ENCODE measurements at places on chromosomes 16 and 17.

DNA sequence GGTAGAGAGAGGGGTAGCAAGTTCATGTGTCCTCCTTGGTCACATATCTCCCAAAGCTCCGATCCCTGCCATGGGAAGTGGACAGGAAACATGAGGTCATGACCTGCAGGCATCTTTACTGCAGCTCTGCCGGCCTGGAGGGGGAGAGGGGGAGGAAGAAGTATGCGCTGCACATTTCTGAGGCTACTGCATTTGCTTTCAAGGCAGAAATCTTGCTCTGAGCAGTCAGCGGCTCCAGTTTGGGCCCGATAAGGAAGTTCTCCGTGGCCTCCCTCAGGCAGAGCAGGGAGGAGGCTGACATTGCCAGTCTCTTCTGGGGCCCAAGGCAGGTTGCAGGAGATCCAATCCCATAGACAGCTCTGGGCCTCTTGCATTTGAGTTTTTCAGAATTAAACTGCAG is 1.5 kb upstream of the NHERF1 start:
- DNase-seq = no peak

GRCh38 chr16:31875928-31876547 is 2.4 kb downstream of the ZNF267 start:
- no peak for DNase-seq

GRCh38 chr16:15398618-15399316 is 3.2 kb downstream of the MPV17L start:
- DNase-seq = no peak

DNA sequence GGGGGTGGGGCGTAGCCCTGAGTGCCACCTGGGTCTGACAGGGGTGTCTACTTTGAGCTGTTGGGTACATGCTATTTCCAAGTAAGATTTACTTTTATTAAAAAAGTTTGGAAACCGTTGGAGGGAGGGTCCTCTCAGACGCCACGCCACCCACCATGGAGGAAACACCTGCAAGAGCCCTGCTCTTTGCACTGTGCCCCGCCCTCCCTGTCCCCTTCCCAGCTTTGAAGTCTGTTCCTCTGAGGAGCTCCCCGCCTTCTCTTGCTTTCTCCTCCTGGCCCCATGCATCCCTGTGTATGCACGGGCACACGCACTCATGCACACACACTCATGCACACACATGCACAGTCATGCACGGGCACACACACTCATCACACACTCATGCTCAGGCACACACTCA is 15.5 kb downstream of the ADGRG1 start:
- no peak for DNase-seq

GRCh38 chr16:20735490-20735889 is 6.1 kb downstream of the THUMPD1 start:
- no peak for DNase-seq

GRCh38 chr17:78343187-78343542 is 16.7 kb downstream of the SOCS3 start:
- DNase-seq = no peak

- DNase-seq = no peak
These were observed 65.6 kb downstream of the PRKCB start for GRCh38 chr16:23901178-23902033.

- no peak for DNase-seq
These were observed 2.7 kb upstream of the CTRB1 start for GRCh38 chr16:75216127-75216526.

DNA sequence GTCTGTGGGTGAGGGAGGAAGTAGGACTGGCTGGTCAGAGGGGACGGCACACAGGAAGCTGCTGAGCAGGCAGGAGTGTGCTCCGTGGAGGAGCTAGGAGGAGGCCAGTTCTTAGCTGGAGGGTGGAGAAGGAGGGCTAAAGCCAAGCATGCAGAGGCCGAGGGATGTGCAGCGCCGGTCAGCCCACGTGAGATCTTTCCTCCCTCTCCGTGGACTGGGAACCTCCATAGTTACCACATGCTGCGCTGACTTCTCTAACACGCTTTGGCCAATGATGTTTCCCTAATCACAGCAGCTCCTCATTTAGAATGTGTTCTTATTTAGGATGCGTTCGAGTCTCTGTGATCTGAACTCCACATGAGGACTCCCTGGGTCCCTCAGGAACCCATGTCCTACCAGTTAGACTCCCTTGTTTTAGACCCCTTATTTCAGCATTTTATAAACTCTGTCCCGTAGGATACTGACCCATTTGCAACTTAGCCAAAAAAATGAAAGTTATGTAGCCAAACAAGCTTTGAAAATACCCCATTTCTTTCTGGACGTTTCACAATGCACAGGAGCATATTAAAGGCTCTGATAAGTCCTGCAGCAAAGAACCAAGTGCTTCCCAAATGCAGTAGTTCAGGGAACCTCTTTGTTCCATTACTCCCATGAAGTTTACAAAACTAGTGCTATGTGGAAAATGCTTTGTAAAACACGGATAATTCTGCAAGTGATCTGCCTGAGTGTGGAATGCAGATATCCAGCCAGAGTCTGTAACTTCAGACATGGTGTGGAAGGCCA is 51.4 kb downstream of the IRF8 start:
- no peak for DNase-seq

- no peak for DNase-seq
These were observed 9.6 kb downstream of the SCN4A start for GRCh38 chr17:63963123-63963522.

DNA sequence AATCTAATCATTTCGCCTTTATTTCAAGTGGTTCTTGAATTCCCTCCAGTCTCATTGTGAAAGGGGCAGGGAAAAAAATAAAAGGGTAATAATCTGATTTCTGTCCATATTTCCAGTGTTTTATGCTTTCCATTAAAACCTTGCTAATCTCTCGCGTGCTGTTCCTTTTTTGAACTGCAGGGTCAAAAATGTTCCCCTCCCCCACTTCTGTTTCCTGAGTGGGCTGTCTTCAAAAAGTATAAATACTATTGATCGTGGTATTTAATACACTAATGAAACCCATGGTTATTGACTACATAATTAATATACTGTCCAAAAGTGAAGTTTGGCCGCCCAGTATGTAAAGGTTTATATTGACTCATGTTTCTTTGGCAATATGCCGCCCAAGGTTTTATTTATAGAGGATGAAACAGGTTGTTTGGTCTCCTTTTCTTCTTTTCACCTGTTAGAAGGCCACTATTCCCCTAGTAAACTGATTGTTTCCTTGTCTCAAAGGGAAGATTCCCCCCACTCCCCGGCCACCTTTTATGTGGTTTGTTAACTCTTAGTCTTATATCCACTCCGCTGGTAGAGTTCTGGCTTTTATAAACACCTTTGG is 69.7 kb downstream of the RPA1 start:
- DNase-seq = no peak

DNA sequence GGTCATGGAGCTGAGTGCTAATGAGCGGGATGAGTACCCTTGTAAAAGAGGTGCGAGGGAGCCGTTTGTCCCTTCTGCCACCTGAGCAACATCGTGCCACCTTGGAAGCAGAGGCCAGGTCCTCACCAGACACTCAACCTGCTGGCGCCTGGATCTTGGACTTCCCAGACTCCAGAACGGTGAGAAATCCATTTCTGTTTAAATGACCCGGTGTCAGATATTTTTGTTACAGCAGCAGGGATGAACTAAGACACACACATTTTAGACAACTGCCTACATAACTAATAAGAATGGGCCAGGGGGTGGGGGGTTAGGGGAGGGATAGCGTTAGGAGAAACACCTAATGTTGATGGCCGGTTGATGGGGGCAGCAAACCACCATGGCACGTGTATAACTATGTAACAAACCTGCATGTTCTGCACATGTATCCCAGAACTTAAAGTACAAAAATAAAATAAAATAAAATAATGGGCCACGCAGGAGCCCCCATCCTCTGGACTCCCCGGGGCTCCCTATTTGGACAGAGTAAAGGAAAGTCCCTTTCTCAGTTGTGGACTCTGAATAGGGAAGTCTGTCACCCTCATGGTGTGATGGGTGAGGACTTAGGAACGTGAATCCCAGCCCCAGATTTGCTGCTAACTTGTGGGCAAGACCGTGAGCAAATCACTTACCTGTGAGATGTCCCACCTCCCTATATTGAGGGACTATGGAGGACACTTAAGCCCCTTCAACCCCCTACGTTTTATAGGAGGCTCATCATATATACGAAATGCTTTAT is 60.6 kb upstream of the DNAH17 start:
- DNase-seq = no peak

DNA sequence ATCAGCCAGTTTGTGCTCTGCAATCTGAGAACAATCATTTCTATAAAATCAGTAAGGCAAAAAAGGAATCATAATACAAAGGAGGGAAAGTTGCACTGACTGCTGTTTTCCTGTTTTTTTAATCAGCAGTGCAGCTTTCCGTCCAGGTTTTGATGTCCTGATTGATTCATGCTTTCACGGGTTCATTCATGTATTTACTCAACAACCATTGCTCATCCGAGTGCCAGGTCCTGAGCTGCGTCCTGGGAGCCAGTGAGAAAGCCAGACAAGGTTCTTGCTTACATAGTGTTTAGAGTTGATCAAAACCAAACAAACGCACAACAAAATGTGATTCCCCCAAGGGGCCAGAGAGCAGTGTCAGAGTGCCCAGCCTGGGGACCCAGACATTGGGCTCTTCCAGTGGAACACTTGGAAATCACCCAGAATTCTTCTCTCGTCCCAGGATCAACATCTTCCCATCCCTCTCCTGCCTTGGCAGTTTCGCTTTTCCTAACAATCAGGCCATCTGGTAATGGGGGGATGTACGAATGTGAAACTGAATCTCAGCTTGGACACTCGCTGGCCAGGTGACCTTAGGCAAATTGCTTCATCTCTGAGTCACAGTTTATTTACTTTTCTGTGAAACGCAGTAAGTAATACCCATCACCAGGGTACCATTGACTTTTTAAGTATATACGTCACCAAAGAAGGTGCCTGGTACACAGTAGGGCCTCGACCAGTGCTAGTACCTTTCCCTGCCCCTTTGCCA is 13.3 kb upstream of the C1QL1 start:
- DNase-seq = no peak

GRCh38 chr16:54577651-54578128 is 291.1 kb upstream of the IRX3 start:
- DNase-seq = no peak

DNA sequence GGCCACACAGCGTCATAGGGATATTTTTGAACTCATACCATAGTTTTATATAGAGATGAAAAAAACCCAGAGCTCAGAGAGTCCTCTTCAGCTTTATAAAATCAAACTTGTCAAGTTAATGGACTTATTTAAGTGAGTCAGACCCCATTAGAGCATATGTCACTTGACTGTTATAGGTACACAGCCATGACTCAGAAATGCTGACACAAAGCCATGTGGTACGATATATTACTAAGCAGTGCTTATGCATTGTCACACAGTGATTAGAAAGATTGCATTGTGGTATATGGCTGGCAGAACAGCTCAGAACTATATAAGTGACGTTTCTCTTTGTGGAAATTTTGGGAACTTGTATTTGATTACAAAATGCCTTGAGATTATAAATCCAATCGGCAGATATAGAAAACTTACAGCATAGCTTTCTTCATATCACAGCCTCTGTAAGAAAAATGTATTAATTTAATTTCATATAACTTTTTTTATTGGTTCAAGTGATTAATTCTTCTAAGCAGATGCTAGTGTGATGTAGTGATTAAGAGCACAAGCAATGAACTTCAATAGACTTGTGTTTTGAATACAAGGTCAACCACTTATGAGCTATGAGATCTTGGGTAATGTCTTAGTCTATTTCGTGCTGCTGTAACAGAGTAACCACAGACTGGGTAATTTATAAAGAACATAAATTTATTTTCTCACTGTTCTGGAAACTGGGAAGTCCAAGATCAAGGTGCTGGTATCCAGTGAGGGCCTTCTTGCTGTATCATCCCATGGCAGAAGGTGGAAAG is 25.8 kb upstream of the GINS3 start:
- DNase-seq = peak; percentile 49

DNA sequence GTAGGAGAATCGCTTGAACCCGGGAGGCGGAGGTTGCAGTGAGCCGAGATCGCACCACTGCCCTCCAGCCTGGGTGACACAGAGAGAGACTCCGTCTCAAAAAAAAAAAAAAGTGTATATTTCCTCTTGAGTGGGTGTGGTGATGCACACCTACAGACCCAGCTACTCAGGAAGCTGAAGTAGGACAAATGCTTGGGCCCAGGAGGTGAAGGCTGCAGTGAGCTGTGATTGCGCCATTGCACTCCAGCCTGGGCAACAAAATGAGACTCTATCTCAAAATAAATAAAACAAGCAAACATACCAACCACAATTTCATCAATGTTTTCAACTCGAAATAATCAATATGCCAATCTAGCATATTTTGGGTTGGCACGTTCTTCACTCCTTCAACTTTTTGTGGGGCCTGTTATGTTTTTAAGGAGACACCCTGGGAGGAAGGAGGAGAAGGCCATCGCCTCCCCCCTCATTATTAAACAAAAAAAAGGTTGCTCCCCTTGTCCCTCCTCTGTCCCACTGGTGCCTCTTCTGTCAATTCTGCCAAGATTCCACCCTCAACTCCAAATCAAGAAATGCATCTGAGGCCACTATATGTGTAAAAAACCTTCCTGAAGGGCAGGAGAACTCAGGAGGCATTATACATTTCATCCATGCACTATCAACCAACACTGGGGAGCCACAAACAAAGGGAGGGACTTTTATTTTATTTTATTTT is 52.4 kb upstream of the ATF7IP2 start:
- DNase-seq = no peak

- DNase-seq = no peak
These were observed 7.5 kb downstream of the EIF1 start for GRCh38 chr17:41695954-41696757.

DNA sequence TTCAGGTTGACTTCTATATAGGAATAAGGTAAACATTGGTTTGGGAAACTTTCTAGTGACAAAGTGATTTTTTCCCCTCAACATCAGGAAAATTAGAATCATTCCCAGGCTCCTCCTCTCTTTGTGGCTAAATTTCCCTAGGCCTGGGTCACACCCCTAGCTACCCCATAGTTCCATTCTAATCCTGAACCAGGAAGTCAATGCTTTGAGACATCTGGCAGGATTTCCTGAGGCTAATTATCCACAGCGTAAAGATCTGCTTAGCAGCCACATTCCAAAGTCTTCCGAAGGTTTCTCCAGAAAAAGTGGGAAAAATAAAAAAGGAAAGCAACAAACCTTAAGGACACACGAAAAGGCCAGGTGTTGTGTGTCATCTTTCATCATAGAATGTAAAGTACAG is 60.3 kb upstream of the CORO6 start:
- DNase-seq = no peak

DNA sequence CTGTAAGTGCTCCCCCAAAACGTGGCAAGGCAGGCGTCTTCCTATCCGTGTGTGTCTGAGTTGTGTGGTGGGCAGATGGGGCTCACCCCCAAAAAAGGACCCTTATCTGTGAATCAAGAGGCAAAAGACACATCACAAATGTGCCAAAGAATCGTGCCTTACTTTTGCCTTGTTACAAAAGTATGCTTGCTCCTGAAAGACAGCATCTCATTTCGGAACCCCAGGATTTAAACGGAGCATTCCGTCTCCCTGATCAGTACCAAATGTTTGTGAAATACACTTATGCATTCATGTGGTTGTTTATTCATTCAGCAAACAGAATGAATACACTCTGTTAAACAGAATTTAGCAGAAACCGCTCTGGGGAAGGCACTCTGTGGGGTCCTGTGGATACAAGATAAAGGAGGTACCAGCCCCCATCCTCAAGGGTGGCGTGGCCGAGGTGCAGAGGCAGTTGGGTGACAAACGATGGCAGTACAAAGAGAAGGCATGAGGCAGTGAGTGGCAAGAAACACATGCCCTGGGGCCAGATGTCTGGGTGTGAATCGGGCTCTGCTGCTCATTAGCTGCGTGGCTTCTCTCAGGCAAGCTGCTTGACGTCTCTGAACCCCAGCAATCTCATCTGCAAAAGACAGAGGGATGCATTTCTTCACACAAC is 654 bp downstream of the WFDC1 start:
- no peak for DNase-seq

GRCh38 chr16:11143372-11144035 is 112.5 kb downstream of the SOCS1 start:
- peak; percentile 70 for DNase-seq

- DNase-seq = no peak
These were observed 59.1 kb downstream of the NOG start for GRCh38 chr17:56652628-56653027.

Data from NCI-H524 treated with DMSO at 0.1 percent for 48 hours (cell line).